NCI-H1092 (cell line): ENCODE measurements at places on chromosomes 5 and 9.

- peak; percentile 30 for DNase-seq
These were observed 207.1 kb downstream of the DCP2 start for GRCh38 chr5:113183694-113184093.

- DNase-seq = no peak
These were observed 881 bp downstream of the TNFAIP8 start for GRCh38 chr5:119356612-119357188.

DNA sequence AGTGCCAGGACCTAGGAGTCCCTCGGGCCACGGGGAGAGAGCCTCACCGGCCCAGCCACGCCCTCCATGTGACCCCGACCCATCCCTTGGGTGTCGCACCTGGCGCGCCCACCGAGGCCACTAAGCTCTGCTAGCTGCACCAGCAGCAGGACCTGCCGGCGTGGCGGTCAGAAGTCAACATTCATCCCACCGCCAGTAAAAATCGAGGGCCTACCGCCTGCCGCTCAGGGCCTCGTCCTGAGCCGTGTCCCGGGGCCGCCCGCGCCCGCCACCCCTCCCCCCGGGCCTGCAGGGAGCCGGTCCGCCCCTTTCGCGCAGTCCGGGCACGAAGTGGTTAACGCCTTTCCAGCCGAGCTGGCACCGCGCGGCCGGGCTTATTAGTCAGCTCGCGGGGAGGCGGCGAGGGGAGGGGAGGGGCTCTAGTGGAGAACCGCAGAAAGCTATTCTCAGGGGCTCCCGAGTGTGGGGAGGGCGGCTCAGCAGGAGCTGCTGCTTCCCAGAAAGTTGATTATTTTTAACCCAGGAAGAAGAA lies 124.4 kb downstream of the C9orf50 start:
- DNase-seq = peak; percentile 80

GRCh38 chr5:33401482-33402390 lies 39.0 kb upstream of the TARS1 start:
- no peak for DNase-seq

DNA sequence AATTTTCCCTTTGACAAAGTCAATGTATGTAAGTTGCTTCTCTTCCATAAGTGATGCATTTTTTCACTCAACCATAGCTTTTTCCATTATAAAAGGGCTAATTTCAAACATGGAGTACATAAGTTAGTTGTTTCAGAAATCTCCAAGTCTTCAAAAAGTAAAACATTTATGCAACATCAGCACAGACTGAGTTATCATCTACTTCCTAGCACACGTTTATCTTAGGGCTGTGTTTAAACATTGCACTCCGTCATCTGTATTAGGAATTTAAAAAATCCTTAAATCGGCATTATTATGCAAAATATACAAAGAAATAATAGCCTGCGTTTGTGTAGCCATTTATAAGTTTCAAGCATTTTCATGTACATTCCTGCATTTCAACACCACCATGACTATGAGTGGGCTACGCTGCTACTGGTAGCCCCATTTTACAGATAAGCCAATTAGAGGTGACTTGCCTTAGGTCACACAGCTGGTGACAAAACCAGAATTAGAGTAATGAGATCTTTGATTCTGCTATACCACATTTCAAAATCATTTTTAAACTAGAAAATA lies 43.4 kb downstream of the PTPN3 start:
- DNase-seq = no peak

DNA sequence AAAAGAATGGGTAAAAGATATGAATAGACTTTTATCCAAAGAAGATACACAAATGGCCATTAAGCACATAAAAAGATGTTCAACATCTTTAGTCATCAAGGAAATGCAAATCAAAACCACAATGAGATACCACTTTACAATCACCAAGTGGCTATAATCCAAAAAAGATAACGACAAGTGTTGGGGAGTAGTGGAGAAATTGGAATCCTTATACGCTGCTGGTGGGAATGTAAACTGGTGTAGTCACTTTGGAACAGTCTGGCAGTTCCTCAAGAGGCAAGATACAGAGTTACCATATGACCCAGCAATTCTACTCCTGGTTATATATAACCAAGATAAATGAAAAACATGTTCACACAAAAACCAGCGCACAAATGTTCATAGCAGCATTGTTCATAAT lies 234.9 kb downstream of the SPATA31D1 start:
- DNase-seq = no peak
